Naive thymus-derived CD4-positive, alpha-beta T cell (primary cell): ENCODE measurements at places on chromosomes 5 and 9. TPM values are rescaled to one million over a fixed set of nuclear protein-coding genes. Genes with fewer than 3 reads are reported as not detected.
A peak's percentile ranks its signal among the peaks of the same experiment; 100 is the strongest.

GRCh38 chr9:110969971-110970386 is 68.3 kb downstream of the LPAR1 start:
- H3K27ac ChIP-seq = no peak overlapping the region
- H3K4me3 ChIP-seq = no peak overlapping the region
- H3K27me3 ChIP-seq = no peaks in the 10 kb centered on the region
- no peaks in the 10 kb centered on the region for H3K36me3 ChIP-seq
- DNase-seq = no peak
- H3K4me1 ChIP-seq = no peaks in the 10 kb centered on the region

DNA sequence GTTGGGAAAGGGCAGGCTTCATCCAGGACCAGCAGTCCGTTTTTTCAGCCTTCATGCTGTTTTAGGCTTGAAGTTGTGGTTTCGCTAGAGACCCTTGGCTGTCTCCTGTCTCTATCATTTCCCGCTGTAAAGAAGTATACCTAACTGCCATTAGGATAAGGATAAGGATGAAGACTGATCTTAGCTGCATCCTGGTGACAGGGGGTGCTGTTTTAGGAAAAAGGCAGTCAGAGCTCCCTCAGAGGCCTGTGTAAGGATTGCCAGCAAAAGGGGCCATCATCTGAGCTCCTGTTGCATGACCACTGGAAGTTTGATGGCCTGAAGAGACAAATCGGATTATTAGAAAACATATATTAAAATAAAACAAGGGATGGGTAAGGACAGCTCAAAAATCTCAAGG is 64.8 kb upstream of the FGF10 start:
- H3K36me3 ChIP-seq = no peaks in the 10 kb centered on the region
- H3K4me1 ChIP-seq = no peaks in the 10 kb centered on the region
- H3K27me3 ChIP-seq = no peaks in the 10 kb centered on the region

- H3K36me3 ChIP-seq = no peaks in the 10 kb centered on the region
- no peak overlapping the region for H3K4me3 ChIP-seq
- H3K27me3 ChIP-seq = no peaks in the 10 kb centered on the region
- DNase-seq = no peak
- peaks cover 14% of the 10 kb centered on the region for H3K4me1 ChIP-seq
- no peak overlapping the region for H3K27ac ChIP-seq
Measured at GRCh38 chr5:131246504-131246903, 17.3 kb upstream of the CDC42SE2 start.

GRCh38 chr9:128499920-128500319 is 4.6 kb upstream of the GLE1 start:
- no peaks in the 10 kb centered on the region for H3K27me3 ChIP-seq
- no peak overlapping the region for H3K27ac ChIP-seq
- peaks cover 3% of the 10 kb centered on the region for H3K36me3 ChIP-seq
- no peaks in the 10 kb centered on the region for H3K4me1 ChIP-seq

- H3K27me3 ChIP-seq = no peaks in the 10 kb centered on the region
- H3K4me3 ChIP-seq = no peak overlapping the region
- peaks cover 11% of the 10 kb centered on the region for H3K4me1 ChIP-seq
- H3K27ac ChIP-seq = no peak overlapping the region
Measured at GRCh38 chr5:75671506-75671905, 45.7 kb downstream of the POC5 start.

Gene RELL2
- 17.5 TPM for total RNA-seq

GRCh38 chr5:69444127-69444754 is 29.3 kb downstream of the MARVELD2 start:
- DNase-seq = no peak
- H3K36me3 ChIP-seq = no peaks in the 10 kb centered on the region
- no peak overlapping the region for H3K4me3 ChIP-seq
- no peaks in the 10 kb centered on the region for H3K27me3 ChIP-seq

Gene RFK
- total RNA-seq = 6.8 TPM

Gene RLN1
- total RNA-seq = 1.8 TPM

DNA sequence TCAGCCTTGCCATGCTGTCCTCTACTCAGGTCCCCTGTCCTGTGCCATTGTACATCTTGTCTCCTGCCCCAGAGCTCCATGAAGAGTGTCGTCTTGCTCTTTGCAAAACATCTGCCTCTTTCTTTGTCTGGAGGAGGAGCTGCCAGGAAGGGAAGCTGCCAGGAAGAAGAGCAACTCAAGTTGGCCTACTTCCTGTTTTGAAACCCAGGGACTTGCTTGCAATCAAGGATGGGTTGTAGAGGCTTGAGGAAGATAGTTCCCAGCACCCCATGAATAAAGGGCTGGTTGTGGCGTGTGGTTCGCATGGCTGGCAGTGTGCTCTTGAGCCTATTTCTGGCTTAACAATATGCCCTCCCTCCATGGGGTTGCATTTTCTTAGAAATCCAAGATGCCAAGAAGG is 53.0 kb upstream of the CPEB4 start:
- no peak for DNase-seq
- no peaks in the 10 kb centered on the region for H3K36me3 ChIP-seq
- no peak overlapping the region for H3K27ac ChIP-seq
- H3K4me3 ChIP-seq = no peak overlapping the region
- H3K27me3 ChIP-seq = no peaks in the 10 kb centered on the region

Gene HEMGN
- total RNA-seq = 1.6 TPM

GRCh38 chr5:10676224-10676623 is 84.8 kb downstream of the DAP start:
- H3K4me3 ChIP-seq = no peak overlapping the region
- H3K36me3 ChIP-seq = no peaks in the 10 kb centered on the region
- H3K4me1 ChIP-seq = no peaks in the 10 kb centered on the region

- H3K27me3 ChIP-seq = no peaks in the 10 kb centered on the region
- H3K4me3 ChIP-seq = peak overlapping the region; percentile 84
- H3K4me1 ChIP-seq = peaks cover 10% of the 10 kb centered on the region
Measured at GRCh38 chr5:891117-891836, 1.3 kb downstream of the BRD9 start.

- no peak for DNase-seq
- H3K4me3 ChIP-seq = no peak overlapping the region
- H3K36me3 ChIP-seq = no peaks in the 10 kb centered on the region
Measured at GRCh38 chr5:66597183-66597757, 1.1 kb downstream of the MAST4 start.

Gene OR1L8
- not detected for total RNA-seq

GRCh38 chr9:22649384-22649783 is 202.8 kb downstream of the DMRTA1 start:
- H3K36me3 ChIP-seq = no peaks in the 10 kb centered on the region
- H3K27ac ChIP-seq = no peak overlapping the region
- DNase-seq = no peak
- no peak overlapping the region for H3K4me3 ChIP-seq

Gene PCDHGC5
- not detected for total RNA-seq

DNA sequence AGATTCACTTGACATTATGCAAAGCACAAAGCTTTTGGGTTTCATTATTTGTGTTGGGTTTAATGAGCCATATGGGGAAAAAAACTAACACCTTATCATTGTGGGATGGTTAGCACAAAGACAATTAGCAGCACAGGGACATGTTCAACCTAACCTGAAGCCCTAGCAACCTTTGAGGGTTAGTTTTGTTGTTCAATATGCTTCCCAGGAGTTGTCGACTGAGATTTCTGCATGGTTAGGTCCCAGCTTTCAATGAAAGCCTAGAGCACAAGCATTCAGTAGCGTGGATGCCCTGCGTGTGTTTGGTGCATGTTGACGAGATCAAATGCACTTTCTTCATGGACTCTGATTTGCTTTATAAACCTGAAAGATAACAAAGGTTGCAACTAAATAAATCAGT is 565.2 kb upstream of the TLE4 start:
- H3K36me3 ChIP-seq = no peaks in the 10 kb centered on the region
- H3K27me3 ChIP-seq = no peaks in the 10 kb centered on the region
- no peak for DNase-seq

DNA sequence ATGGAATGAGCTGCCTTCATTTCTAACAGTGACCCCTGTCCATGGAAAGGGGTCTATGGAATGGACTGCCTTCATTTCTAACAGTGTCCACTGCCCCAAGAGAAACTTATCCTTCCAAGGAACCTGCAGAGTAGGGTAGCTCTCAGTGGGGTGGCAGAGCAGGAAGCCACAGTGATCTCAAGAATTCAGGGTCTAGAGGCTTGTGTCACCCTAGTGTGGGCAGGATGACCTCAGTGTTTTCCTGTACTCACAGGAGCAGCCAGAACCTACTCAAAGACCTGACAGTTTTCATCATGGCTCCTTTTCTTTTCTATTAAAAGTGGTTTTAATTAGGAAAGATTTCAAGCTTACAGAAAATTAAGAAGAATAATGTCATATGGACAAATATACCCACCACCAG is 27.5 kb downstream of the SEC61B start:
- H3K27ac ChIP-seq = no peak overlapping the region
- H3K27me3 ChIP-seq = no peaks in the 10 kb centered on the region
- no peak overlapping the region for H3K4me3 ChIP-seq
- DNase-seq = no peak
- H3K36me3 ChIP-seq = no peaks in the 10 kb centered on the region
